ENCODE measurements at places on chromosomes 13 and 19. TPM values are rescaled to one million over a fixed set of nuclear protein-coding genes. Genes with fewer than 3 reads are reported as not detected.

Gene CDX2
- total RNA-seq: not detected

Gene EIF3K
- 563 TPM for total RNA-seq

GRCh38 chr13:76286178-76286577, 600.0 kb downstream of the KCTD12 start:
- no peak for DNase-seq

DNA sequence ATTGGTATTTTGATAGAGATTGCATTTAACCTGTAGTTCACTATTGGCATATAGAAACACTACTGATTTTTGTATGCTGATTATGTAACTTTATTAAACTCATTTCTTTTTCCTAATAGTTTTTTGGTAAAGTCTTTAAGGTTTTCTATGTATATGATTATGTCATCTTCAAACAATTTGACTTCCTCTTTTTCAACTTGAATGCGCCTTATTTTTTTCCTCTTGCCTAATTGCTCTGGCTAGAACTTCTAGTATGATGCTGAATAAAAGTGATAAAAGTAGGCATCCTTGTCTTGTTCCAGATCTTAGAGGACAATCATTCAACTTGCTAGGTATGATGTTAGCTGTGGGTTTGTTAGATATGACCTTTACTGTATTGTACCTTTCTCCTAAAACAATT, 1034.9 kb downstream of the PCDH9 start:
- no peak for DNase-seq
